ENCODE measurements at places on chromosomes 6 and 20.
A peak's percentile ranks its signal among the peaks of the same experiment; 100 is the strongest.

DNA sequence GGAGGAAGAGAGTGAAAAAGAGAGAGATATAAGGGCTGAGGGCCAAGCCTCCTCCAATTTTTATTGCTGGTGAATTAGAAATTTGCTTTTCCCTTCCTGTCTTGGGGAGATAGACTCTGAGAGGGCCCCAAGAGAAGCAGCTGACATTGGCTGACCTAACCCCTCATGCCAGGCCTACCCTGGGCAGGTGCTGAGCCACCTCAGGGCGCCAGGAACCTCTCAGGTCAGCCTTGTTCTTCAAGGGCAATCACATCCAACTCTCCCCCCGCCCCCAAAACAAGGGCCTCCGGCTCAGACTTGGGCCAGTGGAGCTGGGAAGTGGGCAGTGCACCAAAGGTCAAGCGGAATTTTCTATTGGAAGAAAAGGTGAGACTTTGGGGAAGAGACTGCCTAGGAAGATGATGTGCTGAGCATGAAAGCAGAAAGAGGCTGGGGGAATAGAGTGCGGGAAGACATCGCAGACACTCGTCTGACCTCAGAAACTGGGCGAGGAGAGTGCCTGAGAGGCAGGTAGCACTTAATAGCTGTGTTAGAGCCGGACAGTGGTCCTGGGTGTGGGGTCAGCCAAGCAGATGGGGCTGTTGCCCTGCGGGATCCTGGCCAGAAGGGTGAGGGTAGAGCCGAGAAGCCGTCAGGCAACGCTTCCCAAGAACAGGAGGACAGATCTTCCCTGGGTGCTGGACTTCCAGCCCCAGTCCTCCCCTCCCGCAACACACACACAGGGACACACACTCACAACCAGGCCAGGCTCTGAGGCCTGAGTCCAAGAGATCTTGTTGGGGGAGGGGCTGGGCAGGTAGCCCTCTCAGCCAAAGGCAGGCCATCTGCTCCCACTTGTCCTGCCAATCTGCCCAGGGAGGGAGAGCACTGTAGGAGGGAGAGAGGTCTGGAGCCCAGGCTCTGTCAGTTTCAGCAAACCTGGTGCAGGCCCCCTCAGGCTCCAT is 3.7 kb upstream of the FASTKD5 start:
- DNase-seq = no peak

GRCh38 chr6:128739112-128739511 is 143.8 kb upstream of the LAMA2 start:
- DNase-seq = no peak

GRCh38 chr6:130162421-130162820 is 60.3 kb downstream of the SAMD3 start:
- DNase-seq = no peak

DNA sequence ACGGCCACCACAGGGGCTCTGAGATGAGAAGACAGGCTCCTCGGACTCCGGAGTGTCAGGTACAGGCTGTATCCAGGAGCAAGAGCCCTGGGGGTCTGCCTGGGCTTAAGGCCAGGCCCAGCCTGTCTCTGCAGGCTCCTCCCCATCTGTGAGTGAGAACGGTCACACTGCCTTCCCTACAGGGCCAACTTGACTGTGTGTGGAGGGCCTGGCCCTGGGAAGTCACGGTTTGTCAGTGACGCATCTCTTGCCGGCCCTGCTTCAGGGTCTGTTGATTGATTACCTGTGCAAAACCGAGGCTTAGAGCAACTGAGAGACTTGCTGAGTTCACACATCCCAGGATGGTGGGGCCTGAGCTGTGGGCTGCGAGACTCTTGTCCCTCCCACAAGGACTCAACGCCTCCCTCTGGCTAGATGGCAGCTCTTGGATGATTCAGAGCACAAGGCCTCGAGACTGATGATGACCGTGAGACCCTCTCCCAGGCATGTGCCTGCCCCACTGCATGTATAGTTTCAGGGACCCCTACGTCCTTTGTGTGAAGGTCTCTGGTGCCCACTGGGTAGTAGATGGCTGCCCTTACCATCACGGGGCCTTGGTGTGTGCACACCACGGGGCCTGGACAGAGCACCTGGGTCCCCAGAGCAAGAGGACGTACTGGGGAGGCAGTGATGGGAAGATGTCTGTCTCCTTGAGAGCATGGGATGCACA is 5.9 kb downstream of the RBM38 start:
- no peak for DNase-seq

DNA sequence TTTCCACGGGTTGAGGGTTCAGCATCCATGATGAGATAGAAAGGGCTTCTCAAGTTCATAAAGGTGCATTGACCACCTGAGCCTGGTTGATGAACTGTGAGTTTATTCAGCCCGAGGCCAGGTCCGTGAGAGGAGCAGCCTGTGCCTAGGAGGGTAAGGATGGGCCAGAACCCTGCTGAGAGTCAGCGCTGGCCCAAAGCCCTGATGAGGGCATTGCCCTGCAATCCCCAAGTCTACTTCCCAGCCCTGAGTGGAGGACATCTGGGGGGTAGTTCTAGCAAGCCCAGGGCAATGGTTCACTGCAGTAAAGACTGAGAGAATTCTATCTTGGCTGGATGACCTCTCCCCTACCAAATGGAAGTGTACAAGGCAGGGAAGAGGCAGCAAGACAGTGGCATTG is 123.3 kb upstream of the NXT1 start:
- DNase-seq = no peak

DNA sequence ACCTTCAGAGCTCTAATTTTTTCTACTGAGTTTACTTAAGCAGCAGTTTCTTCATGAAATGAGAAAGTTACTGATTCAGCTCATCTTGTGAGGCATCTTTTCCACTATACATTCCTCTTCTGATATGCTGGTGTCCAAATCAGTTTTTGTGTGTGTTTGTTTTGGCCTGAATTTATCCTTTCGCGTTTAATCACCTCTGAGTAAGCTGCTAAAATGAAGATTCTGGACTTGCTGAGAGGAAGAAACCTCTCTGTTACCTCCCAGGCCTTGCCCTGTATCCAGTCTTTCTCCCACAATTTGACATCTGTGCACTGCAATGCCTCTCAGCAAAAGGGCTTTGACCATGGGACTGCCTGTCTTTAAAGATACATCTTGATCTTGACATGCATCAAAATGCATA is 536.2 kb upstream of the NRSN1 start:
- DNase-seq = no peak

GRCh38 chr6:111478749-111479148 is 4.3 kb downstream of the REV3L start:
- peak; percentile 73 for DNase-seq

Measured in hematopoietic multipotent progenitor cell treated with erythropoietin and hydrocortisone succinate and interleukin-3 and kit ligand, for 8 days (in vitro differentiated cells).